HFFc6 (cell line): ENCODE measurements at places on chromosomes 4 and X. TPM values are rescaled to one million over a fixed set of nuclear protein-coding genes. Genes with fewer than 3 reads are reported as not detected.

DNA sequence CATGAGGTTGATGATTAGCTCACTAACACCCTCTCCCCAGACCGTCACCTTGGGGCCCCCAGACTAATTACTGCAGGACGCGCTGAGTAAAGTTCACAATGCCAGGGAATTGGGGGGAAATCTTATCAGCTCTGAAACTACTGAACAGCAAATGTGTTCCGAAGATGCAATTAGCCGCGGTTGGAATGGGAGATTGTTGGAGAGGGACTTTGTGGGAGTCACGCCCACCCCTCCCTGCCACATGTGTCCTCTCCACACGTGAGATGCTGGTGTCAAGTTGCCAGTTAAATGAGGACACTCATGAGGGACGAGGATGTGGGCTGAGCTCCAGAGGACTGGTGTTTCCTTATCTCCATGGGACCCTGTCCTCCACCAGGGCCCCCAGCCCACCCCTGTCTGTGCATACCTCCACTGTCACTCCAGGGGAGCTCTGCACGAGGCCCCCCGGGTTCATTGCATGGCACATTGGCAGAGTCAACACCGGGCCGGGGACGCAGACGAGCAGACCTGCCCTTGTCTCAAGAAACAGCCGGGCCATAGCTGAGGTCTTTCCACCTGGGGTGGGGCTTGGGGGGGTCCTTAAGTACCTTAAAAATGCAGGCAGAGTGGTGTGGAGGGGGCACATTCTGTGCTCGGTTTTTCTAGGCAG is 175.4 kb upstream of the PSAPL1 start:
- H3K27me3 ChIP-seq: peaks cover 48% of the 10 kb centered on the region
- H3K4me1 ChIP-seq: no peaks in the 10 kb centered on the region
- no peak overlapping the region for H3K27ac ChIP-seq
- H3K4me3 ChIP-seq: no peak overlapping the region
- no peaks in the 10 kb centered on the region for H3K36me3 ChIP-seq

GRCh38 chrX:20479896-20480295 is 213.2 kb upstream of the RPS6KA3 start:
- no peak overlapping the region for H3K4me3 ChIP-seq
- no peaks in the 10 kb centered on the region for H3K4me1 ChIP-seq
- no peaks in the 10 kb centered on the region for H3K27me3 ChIP-seq
- H3K27ac ChIP-seq: no peak overlapping the region
- DNase-seq: no peak

GRCh38 chr4:8050555-8051206 is 107.9 kb downstream of the ABLIM2 start:
- DNase-seq: no peak
- H3K4me3 ChIP-seq: no peak overlapping the region
- peaks cover 43% of the 10 kb centered on the region for H3K27me3 ChIP-seq
- peaks cover 12% of the 10 kb centered on the region; the same call in 1 of the 2 replicates for H3K36me3 ChIP-seq
- H3K4me1 ChIP-seq: no peaks in the 10 kb centered on the region

- H3K4me3 ChIP-seq: no peak overlapping the region
- no peak overlapping the region for H3K27ac ChIP-seq
- no peaks in the 10 kb centered on the region; the same call in 1 of the 2 replicates for H3K27me3 ChIP-seq
- no peak for DNase-seq
These were observed 6.9 kb downstream of the ATP7A start for GRCh38 chrX:77917294-77917933.

GRCh38 chr4:152245680-152246079 is 290.2 kb downstream of the FBXW7 start:
- H3K27ac ChIP-seq: no peak overlapping the region
- peaks cover 12% of the 10 kb centered on the region for H3K27me3 ChIP-seq
- H3K4me1 ChIP-seq: peaks cover 18% of the 10 kb centered on the region
- peak; percentile 10 for DNase-seq
- H3K4me3 ChIP-seq: no peak overlapping the region

DNA sequence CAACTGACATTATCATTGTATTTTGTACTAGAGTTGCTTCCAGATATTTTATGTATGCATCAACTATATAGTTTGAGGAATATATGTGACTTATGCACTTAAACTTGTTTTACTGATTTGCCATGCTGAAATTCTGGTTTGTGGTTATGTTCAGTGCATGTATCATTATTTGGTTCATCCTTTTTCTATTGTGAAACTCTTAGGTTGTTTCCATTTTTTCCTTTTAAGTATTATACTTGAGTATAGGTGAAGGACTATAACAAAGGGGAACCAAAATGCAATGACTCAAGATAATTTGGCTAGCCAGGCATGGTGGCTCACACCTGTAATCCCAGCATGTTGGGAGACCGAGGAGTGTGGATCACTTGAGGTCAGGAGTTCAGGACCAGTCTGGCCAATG is 21.1 kb upstream of the EPGN start:
- H3K27ac ChIP-seq: no peak overlapping the region
- DNase-seq: no peak
- H3K4me3 ChIP-seq: no peak overlapping the region

DNA sequence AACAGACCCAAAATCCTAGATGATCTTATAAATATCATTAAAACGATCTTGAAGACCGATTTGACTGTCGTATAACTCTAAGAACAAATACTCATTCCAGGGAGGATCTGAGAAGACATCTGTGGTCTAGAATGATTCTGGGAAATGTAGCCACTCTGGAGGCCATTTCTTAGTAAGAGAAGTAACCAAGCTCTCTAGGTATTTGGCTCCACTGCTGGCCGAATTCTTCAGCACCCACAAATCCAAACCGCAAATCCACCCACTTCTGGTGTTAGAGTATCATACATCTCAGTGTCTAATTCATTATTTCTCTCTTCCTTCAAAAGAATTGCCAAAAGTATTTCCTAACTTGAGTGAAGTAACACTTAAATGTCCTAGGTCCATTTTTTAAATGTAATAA is 23.9 kb downstream of the KLHL5 start:
- DNase-seq: no peak
- peaks cover 30% of the 10 kb centered on the region for H3K36me3 ChIP-seq
- H3K4me1 ChIP-seq: peaks cover 28% of the 10 kb centered on the region
- H3K27me3 ChIP-seq: no peaks in the 10 kb centered on the region

GRCh38 chr4:28536124-28536523 is 1675.5 kb downstream of the STIM2 start:
- DNase-seq: no peak
- no peak overlapping the region for H3K4me3 ChIP-seq
- peaks cover 3% of the 10 kb centered on the region for H3K27me3 ChIP-seq
- no peaks in the 10 kb centered on the region for H3K4me1 ChIP-seq

DNA sequence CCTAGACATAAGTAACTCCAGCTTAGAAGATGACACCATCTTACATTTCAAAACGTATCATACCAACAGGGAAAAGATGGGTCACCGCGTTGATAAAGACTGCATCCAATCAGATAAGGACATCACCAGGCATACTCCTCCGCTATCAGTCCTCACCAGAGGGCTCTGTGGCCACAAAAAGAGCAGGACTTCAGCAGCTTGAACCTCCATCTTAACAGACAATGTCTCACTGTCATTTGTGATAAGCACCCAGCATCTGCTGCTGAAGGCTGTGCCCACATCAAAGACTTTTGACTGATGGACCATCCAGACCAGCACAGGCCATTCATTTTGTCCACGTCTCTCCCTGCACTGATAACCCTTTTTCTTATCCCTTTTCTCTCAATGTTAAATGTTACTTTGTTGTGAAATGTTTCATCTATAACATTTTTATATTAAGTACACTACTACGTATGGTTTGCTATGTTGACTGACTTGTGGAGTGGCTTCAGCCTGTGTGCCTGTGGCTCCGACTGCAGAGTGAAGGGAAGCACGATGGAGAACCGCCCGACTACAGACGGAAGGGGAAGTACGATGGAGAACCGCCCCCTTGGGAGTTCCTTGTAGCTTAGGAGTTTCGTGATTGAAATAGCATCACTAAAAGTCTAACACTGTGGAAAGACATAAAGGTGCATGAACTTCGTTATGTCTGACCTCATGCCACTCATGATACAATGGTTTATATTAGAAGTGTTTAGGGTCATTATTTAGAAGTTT is 595.4 kb upstream of the AGA start:
- DNase-seq: no peak
- no peak overlapping the region for H3K4me3 ChIP-seq
- no peak overlapping the region for H3K27ac ChIP-seq
- H3K36me3 ChIP-seq: no peaks in the 10 kb centered on the region

- no peak overlapping the region for H3K27ac ChIP-seq
- H3K27me3 ChIP-seq: no peaks in the 10 kb centered on the region; the same call in none of the 2 replicates
- no peaks in the 10 kb centered on the region for H3K4me1 ChIP-seq
- no peak overlapping the region for H3K4me3 ChIP-seq
These were observed 17.4 kb downstream of the ATP5ME start for GRCh38 chr4:656436-657337.

DNA sequence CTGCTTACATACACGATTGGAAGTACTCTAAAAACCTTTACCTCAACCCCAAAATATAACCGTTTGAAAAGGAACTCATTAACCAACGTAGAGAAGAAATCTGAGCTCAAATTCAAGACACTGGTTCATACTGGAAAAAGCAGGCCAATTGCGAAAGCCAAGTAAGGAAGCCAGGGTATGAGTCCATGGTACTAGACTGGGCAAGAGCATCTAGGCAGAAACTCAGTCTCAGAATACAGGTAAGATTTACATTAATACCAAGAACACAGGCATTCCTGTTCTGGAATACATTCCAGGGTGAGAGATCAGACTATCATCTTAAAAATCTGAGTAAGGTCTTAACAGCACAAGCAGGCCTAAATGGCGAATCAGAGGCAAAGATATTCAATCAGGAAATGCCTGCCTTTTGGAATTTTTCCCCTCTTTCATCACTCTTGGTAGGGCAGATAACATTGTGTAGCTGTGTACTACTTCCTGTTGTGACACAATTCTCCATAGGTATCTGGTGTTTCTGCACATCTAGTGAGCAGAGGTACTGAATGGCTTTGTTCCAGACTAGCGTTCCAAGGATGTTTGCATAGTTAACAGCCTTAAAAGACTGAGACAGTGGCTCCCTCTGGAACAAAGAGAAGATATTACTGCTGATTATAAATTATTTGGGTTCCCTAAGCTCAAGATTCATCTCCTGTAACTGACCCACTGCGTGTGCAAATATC is 311.3 kb downstream of the PCDH19 start:
- H3K4me1 ChIP-seq: no peaks in the 10 kb centered on the region
- H3K27ac ChIP-seq: no peak overlapping the region; the same call in 1 of the 2 replicates
- H3K4me3 ChIP-seq: no peak overlapping the region
- no peaks in the 10 kb centered on the region for H3K36me3 ChIP-seq

DNA sequence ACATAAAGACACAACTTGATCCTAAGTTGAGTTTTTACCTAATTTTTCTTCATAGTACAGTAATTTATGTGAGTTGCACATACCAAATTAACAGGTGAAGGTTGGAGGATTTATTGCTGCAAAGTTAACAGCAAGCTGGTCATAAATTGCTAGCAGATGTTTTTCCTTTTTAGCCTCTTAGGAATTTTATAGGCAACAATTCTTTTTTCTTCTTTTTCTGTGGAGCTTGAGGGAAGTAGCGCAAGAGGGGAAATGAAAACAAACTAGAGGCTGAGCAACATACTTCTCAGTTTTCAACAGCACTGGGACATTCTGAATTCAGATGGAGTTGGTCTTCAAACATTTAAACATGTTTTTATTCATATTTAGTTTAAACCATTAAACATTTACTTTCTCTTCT is 63.7 kb upstream of the TLR2 start:
- peaks cover 21% of the 10 kb centered on the region for H3K4me1 ChIP-seq
- H3K27me3 ChIP-seq: no peaks in the 10 kb centered on the region
- H3K27ac ChIP-seq: no peak overlapping the region
- H3K36me3 ChIP-seq: peaks cover 12% of the 10 kb centered on the region; the same call in 1 of the 2 replicates
- no peak overlapping the region for H3K4me3 ChIP-seq

The CT47B1 gene
- not detected in 2 replicates for total RNA-seq

The AREG gene
- 0.35 to 0.45 TPM (median 0.36 TPM) in 3 replicates for total RNA-seq

The SPANXD gene
- total RNA-seq: 2.7 TPM in 1 of 3 replicates, not detected in the others

The SPANXB1 gene
- 6.4 TPM in 1 of 3 replicates, not detected in the others for total RNA-seq

The ASB9 gene
- total RNA-seq: 0.41 to 0.72 TPM (median 0.53 TPM) in 3 replicates

The COL4A5 gene
- 6.1 and 8.4 TPM in 2 replicates for total RNA-seq

The ATP11C gene
- 25.1 to 37.7 TPM (median 25.4 TPM) in 3 replicates for total RNA-seq

The REELD1 gene
- total RNA-seq: not detected in 2 replicates
